ENCODE measurements at places on chromosomes 13 and 19.

DNA sequence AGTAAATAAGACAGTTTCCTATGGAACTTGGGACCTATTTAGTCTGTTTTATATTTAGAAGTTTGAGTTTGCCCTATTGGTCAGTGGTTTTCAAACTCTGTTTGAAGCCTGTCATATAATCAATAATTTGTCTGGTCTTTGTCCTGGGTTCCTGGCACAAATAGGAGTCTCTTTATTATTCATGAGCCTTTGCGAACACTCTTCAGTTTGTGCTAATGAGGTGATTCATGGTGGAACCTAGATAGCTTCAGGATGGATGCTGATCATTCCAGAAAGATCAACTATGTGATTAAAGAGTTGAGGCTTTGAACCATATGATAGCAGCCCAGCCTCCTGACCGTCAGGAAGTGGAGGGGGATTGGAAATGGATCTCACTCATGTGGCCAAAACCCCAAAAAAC is 10.0 kb upstream of the VWA8 start:
- H3K4me1 ChIP-seq, result peaks cover 15% of the 10 kb centered on the region
- no peak overlapping the region for H3K27ac ChIP-seq
- DNase-seq, result no peak
- H3K4me3 ChIP-seq, result no peak overlapping the region

DNA sequence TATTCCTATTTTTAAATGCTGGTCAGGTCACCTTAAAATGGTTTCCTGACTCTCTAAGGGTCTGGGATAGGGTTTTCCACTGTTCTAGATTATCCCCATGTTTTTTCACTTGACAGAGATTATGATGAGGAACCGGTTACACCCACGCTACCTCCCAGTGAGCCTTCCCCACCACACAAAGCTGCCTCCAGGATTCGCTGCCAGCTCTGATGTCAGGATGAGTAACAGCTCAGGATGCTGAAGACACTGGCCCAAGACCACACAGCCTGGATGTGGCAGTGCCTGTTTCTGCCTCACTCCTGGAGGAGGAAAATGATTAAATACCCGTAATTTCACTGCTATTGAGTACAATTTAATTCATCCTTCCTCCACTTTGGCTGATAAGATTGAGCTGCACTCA is 22.9 kb downstream of the ZNF114 start:
- no peaks in the 10 kb centered on the region for H3K36me3 ChIP-seq
- H3K27me3 ChIP-seq, result no peaks in the 10 kb centered on the region
- DNase-seq, result no peak
- H3K4me1 ChIP-seq, result peaks cover 4% of the 10 kb centered on the region

DNA sequence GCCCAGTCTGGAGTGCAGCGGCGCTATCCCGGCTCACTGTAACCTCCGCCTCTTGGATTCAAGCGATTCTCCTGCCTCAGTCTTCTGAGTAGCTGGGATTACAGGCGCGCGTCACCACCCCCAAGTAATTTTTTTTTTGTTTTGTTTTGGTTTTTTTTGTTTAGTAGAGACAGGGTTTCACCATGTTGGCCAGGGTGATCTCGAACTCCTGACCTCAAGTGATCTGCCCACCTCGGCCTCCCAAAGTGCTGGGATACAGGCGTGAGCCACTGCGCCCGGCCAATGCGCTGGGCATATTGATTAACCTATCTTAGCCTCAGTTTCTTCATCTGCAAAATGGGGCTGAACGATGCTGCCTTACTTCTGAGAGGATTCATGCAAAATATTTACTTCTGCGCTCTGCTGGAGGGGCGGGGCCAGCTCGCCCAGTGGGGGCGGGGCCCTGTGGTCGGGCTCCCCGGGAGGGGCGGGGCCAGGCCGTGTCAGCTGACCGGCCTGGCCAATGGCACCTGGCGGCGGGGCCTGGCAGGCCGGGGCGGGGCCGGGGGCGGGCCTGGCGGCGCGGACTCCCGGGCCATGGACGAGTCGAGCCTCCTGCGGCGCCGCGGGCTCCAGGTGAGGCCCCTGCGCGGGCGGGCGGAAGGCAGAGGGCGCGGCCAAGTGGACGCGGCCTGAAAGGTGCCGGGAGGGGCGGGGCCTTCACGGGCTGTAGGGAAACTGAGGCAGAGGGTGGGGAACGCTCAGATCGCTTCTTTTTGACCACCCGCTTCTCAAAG is at the start of gene MAST3:
Gene MAST3 (plus strand): TSS at position 562 of the 776 bp plus-strand sequence. CDS start 15 bp downstream, at position 577.
- no peak within 1 kb of the TSS for H3K27ac ChIP-seq
- no peaks in the 10 kb centered on the region for H3K27me3 ChIP-seq
- H3K4me3 ChIP-seq, result peak within 1 kb of the TSS; percentile 38

DNA sequence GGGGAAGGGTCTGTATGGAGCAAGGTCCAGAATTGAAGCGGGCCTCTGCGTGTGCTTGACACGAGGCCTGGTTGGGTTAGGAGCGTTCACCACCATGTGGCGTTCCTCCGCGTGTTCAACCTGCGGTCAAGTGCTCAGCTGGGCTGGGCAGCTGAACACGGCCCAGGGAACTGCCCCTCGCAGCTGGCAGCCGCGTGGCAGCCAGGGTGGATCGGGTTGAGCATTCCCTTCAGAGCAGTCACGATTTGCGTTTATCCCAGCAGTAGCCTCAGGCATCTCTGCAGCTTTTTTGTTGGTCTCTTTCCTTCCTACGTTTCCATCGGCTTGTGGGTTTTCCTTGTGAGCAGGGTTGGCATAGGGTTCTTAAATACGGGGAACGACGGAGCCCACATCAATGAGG is 28.7 kb upstream of the F2RL3 start:
- no peak for DNase-seq
- H3K27ac ChIP-seq, result no peak overlapping the region
- H3K36me3 ChIP-seq, result peaks cover 52% of the 10 kb centered on the region

DNA sequence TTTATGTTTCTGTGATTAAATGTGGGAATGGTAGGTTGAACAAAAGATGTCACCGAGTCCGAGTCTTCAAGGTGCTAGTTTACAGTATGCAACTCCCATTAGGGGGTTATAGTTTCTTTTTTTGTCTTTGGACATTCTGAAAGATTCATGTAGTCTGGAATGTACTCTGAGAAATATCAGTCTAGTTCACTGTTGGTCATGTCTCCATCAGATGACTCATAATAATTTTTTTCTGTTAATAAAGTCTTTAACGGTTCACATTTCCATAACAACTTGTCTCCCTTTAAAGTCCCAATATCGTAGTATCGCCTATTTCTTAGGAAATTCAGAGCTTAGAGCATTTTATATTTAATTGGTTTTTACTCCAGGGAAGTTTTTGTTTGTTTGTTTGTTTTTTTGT is 13.5 kb upstream of the ESD start:
- H3K27me3 ChIP-seq, result no peaks in the 10 kb centered on the region
- no peaks in the 10 kb centered on the region for H3K36me3 ChIP-seq
- H3K4me1 ChIP-seq, result no peaks in the 10 kb centered on the region
- no peak overlapping the region for H3K4me3 ChIP-seq

DNA sequence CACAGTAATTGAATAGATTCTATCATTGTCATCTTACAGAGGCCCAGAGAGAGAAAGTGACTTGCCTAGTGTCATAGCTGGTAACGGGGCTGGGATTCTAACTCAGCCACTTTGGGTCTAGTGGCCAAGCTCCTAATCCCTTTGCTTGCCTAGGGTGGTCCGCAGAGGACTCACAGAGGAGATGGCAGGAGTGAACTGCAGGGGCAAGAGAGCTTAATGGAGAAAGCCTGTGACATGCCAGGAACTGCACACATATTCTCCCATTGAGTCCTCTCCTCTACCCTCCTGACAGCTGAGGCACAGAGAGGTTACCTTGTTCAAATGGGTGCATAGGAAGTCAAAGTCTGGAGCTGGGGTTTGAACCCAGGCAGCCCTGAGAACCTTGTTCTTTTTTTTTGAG is 2.7 kb downstream of the LSR start:
- H3K27ac ChIP-seq, result no peak overlapping the region
- H3K36me3 ChIP-seq, result peaks cover 49% of the 10 kb centered on the region
- H3K4me3 ChIP-seq, result no peak overlapping the region
- DNase-seq, result no peak

All from RWPE2 (cell line).